ENCODE measurements at places on chromosomes 1 and 21.
A peak's percentile ranks its signal among the peaks of the same experiment; 100 is the strongest.

DNA sequence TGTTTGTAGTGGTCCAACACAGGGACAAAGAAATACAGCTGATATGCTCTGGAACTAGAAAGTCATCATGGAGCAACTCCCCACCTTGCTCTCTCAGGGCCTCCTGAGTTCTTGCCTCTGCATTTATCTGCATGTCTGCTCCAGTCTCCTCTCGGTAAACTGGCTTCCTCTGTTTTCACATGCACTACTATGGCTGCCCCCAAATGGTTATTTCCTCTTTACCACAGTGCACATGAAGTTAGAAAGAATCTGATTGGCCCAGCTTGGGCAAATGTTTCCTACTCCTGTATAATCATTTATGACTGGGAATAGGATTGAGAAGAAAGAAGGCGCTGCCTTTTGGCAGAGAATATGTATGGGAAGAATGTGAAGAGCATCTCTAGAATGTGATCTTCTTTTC is 16.5 kb upstream of the PSMB2 start:
- DNase-seq: no peak

DNA sequence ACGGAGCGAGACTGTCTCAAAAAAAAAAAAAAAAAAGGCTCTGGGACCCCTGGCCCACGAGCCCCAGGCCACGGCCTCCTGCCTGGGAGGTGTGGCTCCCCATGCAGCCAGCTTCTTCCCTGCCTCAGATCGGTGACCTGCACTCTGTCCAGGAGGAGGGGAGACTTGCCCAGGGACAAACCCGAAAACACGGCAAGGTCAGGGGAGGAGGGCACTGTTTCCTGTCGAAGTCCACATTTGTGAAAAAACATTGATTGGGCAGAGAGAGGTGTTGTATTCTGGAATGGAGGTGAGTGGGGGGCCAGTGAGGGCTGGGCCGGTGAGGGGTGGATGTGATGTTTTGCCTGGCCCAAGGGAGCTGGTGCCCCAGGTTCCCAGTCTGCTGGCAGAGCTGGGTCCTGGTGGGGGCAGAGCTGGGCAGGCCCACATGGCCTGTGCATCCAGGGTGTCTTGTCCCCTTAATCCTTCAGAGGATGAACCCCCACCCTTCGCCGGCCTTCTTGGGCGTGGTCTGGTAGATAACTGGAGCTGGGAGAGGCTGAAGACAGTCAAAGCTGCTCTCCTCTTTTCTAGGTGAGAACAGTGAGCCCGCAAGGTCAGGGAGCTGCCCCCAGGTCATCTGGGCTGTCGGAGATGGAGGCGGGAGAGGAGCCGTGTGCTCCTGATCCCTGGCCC is 12.4 kb upstream of the FAAP20 start:
- no peak for DNase-seq

DNA sequence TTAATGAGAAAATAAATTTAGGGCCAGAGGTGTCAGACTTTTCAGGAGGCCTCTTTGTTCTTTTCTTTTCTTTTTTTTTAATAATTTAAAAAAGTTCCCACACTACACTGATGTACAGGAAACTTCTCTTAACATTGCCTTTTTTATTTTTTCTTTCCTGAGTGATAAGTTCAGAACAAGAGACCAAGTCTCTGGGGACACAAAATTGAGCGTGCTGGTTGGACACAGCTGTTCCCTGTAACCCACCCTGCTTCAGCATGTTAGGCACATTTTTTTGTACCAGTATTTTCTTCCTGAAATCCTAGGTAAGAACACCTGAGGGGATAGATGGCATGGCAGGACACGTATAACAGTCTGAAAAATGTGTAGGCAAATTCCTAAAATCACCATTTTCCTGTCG is 50.1 kb downstream of the PBX1 start:
- no peak for DNase-seq

GRCh38 chr1:152657677-152658076 is 5.5 kb upstream of the LCE2D start:
- DNase-seq: no peak

DNA sequence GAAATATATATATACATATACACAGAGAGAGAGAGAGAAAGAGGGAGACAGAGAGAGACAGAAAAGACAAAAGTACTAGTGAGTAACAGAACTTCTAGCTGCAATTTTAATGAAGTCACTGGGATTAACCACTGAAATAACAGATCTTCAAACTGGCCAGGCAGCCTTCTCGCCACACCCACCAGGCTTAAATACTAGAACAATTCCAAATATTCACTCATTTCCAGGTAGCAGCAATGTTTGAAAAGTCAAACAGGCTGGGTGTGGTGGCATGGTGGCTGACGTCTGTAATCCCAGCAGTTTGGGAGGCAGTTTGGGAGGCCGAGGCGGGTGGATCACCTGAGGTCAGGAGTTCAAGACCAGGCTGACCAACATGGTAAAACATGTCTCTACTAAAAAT is 5.2 kb downstream of the PRDX1 start:
- no peak for DNase-seq

- no peak for DNase-seq
Measured at GRCh38 chr1:22026924-22027289, 25.4 kb downstream of the CELA3A start.

DNA sequence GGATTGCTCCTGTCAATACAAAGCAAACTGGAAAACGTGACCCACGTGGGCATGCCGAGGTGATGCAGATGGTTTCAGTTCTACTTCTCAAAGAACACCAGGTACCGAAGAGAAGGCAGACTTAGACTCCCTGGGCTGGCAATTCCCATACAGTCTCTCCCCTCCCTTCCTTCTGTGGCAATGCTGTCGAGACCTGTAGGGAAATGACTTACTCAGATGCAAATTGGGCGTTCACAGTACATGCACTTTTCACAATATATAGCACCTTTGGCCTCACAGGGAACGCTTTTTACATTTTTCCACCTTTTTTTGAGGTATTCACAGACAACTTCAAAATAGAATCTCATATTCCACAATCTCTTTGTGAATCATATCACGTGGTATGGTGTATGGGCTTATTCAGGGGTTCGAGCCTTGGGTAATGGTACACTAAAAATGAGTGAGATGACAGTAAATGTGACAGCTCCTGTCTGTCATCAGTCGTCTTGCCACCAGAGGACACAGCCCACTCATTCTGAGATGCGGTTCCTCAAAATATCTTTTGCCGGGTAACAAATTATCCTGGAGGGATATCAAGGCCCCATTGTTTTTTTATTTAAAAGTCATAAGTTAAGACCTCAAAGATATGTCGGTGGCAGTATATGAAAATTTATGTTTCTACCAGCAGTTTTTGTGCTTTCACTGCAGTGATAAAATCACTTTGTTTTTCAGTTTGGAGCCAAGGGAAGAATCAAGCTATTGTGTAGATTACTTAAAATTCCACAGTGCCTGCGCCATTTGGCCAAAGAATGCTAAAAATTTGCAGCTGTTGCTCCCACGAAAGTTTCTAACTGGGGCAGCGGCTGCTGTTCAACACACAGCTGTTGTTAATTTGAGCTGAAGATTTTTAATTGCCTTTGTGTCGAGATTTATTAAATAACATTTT is 168.4 kb downstream of the ZZZ3 start:
- no peak for DNase-seq

DNA sequence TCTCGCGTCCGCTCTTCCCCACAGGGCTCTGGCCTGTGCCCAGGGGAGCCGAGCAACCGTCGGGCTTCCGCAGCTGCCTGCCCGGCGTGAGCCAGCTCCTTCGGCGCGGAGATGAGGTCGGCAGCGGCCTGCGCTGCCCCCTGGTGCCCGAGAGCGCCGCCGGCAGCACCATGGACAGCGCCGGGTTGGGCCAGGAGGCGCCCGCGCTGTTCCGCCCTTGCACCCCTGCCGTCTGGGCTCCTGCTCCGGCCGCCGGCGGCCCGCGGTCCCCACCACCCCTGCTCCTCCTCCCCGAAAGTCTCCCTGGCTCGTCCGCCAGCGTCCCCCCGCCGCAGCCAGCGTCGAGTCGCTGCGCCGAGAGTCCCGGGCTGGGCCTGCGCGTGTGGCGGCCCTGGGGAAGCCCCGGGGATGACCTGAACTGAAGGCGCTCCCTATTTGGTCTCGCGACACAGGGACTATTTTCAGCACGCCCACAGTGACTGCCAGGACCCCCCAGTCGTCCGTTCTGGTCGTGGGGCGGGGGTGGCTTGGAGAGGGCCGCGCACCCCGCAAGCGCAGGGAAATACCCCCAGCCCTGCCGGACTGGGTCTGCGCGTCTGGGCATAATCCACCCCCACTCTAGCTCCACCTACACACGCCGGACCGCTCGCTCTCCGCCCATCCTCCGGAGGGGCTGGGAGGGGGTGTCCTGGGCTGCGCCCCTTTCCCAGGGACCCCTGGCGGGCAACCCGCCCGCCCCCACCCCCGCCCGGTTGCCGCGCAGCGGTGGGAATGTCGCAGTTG is 1.3 kb downstream of the HES3 start:
- DNase-seq: peak; percentile 53

DNA sequence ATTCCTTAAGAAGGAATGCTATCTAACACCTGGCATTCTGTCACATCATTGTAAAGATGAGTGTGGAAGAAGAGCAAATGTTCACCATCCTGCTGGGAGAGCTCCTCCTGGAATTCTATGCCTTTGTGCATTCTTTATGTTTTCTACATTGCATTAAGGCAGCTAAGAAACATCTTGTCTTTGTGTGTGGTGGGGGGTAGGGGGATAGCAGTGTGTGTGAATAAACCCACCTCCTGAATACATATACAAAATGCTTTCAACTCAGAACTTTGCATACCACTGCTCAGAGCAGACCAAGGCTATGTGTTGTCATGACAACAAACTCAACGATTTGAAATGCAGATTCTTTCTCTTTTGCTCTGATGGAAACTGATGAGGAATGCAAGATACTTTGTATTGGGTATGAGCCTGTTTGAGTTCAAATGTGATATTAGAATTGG is 193.6 kb upstream of the KAZN start:
- no peak for DNase-seq

DNA sequence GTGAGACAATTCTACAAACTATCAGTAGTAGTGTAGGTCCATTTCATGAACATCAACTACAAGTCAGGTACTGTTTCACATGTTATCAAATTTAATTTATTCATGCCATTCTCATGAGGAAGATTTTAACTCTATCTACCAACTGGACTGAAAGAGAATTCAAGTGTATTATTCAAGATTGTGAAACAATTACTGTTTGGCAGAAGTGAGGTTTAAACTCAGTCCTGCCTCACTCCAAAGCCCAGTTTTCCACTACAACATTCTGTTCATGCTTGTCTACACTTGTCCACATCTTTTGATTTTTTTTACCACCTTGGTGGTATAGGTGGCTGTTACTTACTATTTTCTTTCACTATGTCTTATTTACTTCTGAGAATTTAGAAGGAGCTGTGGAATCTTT is 272.9 kb downstream of the TGFB2 start:
- DNase-seq: no peak

Measured in omental fat pad (tissue), 4 donors.